ENCODE measurements at places on chromosomes 2 and 18.

DNA sequence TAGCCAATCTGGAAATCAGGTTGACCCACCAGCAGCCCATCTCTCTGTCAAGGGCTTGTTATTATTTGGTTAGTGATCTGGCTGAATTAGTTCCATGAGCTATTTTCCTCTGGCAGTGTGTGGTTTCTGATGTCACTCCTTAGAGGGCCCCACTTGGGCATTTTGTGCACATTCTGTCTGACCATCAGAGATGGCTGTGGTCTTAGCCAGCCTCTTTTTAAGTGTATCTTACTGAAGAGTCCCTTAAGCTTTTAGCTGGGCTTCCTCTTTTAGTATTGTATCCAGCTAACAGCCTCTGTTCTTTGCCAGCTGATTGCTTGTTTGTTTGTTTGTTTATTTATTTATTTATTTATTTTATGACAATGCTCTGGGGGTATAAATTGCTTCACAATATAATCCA, 951.1 kb upstream of the CNTNAP5 start:
- DNase-seq, result no peak

- peak; percentile 11 for DNase-seq
Observed at GRCh38 chr18:13501891-13502290, 224.5 kb downstream of the FAM210A start.

GRCh38 chr18:64264171-64264570, 115.3 kb upstream of the LINC00305 start:
- DNase-seq, result no peak

DNA sequence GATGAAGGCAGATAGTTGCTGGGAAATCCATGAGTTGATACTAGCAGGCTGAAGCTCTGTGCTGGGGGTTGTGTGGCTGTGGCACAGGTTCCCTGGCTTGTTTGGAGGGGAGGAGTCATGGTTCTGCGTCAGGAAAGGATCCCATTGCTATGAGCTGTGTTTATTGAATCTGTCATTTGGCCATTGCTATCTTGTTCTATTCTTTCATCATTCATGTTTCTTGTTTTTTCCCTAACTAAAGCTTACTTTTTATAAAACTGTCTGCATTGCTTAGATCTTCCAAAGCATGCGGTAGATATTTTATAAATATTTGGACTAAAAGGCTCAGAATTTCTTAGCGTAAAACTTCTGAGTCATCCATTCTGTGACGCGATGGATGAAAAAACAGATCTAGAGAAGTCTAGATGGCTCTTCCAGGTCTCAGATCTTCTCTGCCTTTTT, 335.3 kb downstream of the PTPRM start:
- DNase-seq, result no peak
